ENCODE measurements at places on chromosomes 12 and 14.

DNA sequence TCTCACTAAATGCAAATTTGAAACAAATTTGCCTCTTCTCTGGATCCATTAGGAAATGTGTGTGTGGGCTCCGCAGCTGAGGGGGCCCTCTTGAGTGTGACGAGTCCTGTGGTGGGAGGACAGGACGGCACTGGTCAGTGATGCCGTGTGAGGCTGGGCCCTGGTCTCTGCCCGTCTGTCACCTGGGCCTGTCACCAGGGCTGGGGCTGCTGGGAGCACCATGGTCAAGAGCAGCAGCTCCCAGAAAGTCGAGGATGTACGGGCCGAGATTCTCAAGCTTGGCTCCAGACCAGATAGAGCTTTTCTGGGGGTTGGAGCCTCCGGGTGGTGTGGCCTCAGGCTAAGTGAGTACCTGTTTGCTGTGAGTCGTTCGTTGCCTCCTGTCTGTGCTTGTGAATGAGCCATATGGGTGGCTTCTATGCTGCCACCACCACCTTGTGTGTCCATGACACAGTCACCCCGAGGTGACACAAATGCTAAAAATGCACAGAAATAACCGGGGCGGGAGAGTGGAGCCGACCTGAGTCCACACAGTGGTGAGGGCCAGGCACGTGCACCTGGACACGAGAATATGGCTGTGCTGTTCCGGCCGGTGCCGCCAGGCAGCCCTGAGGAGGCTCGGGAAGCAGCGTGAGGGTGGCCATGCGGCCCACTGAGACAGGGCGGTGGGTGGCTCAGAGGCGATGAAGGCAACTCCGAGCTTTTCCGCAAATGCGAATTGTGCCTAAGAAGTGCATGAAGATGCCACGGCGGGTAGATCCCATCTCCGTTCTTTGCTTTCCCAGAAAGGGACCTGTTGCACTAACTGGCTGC is 8.7 kb downstream of the PGAM5 start:
- no peak for DNase-seq

DNA sequence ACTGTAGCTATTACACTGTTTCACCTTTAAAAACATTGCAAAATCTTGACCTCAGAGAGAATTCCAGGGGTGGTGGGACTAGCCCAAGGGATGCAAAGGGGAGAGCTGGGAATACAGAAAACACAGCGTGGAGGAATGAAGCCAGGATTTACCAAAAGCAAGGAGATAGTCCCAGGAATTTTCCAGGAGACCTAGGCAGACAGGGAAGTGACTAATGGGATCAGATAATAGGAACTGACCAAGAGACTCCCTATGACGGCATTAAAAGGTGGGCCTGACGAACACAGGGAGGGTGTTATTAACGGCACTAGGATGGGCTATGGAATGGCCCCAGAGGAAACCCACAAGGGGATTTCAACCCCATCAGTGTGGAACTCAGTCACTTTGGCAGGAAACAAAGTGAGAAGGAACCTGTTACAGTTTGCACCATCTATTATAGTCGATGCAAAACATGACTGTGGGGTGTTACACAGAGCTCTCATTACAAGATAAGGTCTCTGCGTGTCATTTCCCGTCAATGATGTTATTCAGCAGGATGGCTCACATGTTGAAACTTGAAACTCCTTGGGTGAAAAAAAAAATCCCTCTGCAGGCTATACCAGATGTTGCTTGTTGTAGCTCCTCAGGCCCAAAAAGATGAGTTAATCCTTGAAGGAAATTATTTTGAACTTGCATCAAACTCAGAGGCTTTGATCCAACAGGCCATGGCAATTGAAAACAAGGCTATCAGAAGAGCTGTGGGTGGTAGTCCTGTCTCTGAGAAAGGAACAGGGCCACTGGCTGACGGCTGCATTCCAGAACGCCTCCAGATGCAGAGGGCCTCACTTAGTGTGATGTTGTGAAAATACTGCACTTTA is 58.7 kb downstream of the DRAM1 start:
- no peak for DNase-seq

DNA sequence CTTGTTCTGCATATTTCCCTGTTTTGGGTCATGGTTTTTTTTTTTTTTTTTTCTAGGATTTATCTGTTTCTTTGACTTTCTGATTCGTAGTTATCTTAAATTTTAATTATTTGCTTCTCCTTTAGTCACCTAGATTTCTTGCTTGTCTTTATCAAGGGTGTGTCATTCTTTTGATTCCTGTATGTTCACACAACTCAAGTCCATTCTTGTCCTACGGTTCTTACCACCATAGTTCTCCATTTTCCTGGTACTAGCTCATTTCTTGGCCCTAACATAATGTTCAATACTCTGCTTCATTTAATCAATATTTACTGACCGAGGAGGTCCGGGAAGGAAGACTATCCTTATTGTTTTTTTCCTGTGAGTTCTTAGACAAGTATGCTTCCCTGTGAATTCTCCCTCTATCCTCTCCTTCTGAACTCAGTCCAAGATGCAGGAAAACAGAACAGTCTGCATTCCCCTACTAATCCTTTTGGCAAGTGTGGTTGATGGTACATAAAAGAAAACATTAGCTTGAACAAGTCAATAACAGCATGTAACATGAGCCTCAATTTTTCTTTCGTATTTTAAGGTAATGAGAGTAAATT is 1346.4 kb upstream of the SEL1L start:
- DNase-seq, result no peak

DNA sequence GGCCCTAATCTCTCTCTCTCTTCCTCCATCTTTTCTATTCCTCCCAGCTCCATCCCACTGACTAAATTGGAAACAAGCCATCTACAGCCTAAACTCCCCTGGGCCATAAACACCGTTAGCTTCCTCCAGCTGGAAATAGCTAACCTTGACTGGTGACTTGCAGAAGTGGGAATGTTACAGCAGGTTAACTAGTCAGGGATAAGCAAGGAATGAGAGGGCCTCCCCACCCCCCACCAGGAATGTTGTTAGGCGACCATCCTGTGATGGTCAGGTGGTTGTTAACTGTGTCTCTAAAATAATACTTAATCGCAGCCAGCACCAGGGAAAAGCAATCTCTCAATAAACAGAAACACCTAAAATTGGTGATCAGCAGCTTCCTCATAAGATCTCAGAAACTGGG is 40.8 kb downstream of the MIS18BP1 start:
- DNase-seq, result no peak

DNA sequence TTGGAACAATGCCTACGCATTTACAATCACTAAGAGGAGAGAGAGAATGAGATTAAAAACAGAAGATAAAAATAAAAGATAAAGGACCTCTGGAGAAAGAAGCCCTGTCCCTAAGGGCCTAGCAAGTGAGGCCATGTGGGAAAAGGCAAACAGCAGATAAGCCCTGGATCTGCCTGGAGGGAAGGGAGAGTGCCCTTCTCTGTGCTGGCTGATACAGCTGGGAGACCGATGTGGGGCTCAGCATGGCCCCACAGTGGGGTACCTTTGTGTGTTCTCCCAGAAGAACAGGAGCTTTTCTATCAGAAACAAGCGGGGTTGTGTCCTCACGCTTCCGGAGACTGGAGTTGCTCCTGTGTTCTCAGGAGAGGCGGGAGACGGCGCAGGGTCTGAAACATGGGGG is 59.9 kb downstream of the TMCC3 start:
- no peak for DNase-seq

DNA sequence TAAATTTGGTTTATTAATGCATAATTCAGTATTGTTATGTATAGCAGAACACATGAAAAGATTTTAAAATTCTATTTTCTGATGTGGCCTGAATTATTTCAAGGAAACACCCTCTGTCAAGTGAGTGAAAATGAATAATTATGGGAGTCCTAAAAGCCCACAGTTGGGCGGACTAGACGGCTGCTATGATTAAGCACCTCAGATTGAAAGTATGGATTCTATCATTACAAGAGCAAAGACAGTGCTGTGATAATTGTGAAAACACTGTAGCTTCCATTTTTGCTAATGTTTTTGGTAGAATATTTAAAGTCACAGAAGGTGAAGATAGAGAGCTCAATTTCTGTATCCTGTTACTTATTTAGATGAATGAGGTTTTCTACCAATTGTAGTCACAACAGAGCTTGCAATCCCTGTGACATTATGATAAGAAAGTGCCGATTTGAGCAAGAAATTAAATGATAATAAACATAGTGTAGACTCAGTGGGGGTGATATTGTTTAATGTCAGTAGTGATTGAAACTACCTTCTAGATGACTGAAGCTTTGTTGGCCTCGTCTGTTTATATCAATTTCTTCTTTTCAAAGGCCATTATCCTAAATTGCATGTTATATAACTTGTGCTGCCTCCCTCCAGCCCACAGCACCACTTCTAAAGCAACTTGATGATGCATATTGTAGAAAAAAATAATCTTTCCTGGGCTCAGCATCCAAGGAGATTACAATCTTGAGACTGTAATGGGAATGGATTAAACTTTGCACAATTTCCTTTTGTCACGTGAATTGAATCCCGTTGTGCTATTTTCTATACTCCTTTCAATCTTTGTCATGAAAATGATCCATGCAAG is 359.8 kb downstream of the BTG1 start:
- DNase-seq, result no peak

DNA sequence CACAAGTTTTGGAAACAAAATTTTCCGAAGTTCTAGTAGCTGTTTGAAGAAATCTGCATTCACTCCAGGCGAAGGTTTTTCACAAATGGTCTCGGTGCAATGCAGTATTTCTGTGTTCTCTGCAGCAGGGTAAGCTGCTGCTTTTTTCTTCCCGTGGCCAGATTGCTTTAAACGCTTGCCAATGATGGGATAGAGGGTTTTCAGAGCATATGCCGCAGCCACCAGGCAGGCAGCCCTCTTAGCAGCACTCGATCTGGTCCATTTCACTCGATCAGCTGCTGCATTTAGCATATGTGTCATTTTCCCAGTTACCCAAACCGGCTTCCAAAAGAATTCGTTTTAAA is 315 bp downstream of the ABCD2 start:
- peak; percentile 76 for DNase-seq

DNA sequence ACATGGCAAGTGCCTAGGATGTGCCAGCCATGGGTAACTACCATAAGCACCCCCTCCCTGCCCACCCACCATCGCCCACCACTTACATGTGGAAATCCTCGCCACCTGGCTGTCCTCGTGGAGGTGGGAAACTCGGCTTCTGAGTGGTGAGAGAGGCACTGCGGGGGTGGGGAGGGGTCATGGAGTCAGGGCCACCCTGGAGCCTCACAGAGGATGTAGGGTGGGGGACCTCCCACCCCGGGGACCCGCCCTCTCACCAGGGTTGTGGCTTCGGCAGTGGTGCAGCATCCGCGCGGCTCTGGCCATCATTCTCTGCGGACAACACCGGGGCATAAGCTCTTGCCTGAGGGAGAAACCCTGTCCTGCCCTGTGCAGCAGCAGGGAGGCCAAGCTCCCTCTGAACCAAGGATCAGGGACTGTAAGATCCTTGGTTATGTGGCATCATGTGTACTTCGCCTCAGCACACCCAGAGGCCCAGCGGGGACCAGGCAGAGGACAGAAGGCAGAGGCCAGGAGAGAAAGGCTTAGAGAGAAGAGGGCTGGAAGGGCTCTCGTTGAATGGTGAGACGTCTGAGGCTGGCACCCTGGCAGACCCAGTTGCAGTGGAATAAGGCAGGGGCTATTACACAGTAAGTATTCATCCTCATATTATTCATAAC is 12.8 kb upstream of the ENDOU start:
- no peak for DNase-seq

GRCh38 chr12:30691122-30691879 is 4.4 kb downstream of the IPO8 start:
- DNase-seq, result no peak

DNA sequence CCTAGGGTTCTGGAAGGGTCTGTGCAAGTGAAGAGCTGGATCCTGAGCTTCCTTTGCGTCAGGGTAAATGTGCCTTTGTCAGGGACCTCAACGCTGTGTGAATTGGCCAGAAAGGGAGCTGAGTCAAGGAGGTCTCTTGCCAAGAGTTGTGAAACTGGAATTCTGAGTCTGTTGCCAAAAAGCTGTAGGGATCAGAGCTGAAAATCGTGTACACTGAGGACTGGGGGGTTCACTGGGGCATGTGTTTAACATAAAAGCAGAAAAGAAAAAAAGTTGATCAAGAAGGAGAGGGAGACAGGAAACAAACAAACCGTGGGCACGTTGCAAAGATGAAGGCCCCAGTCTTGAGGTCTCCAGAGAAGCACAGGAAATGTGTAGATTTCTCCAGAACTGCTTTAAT is 1081.5 kb downstream of the VRK1 start:
- no peak for DNase-seq
